Activated naive CD4-positive, alpha-beta T cell treated with anti-CD3 and anti-CD28 coated beads for 36 hours (primary cell): ENCODE measurements at places on chromosomes 12 and 14. TPM values are rescaled to one million over a fixed set of nuclear protein-coding genes. Genes with fewer than 3 reads are reported as not detected.
A peak's percentile ranks its signal among the peaks of the same experiment; 100 is the strongest.

DNA sequence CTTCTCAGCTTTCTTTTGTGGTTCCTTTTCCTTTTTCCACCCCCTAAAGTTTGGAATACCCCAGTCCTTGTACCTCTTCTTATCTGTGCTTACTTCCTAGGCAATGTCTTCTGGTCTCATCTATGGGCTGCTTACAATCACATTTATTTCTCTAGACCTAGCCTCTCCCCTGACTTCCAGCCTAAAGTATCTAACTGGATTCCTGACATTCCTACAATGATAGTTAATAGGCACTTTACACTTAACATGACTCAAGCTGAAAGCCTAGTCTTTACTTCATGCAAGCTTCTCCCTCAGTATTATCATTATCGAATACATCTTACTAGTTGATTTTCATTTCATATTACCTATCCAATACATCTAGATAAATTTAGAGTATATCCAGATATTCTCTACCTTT, 21.2 kb downstream of the CLECL1 start:
- no peak overlapping the region for H3K4me3 ChIP-seq
- no peak overlapping the region for H3K27ac ChIP-seq
- DNase-seq = no peak
- H3K36me3 ChIP-seq = no peaks in the 10 kb centered on the region
- no peaks in the 10 kb centered on the region for H3K27me3 ChIP-seq
- H3K4me1 ChIP-seq = peaks cover 40% of the 10 kb centered on the region

GRCh38 chr14:79437951-79438350, 773.4 kb downstream of the DIO2 start:
- no peak overlapping the region for H3K27ac ChIP-seq
- no peak for DNase-seq
- no peaks in the 10 kb centered on the region for H3K27me3 ChIP-seq
- no peaks in the 10 kb centered on the region for H3K4me1 ChIP-seq
- no peaks in the 10 kb centered on the region for H3K36me3 ChIP-seq

DNA sequence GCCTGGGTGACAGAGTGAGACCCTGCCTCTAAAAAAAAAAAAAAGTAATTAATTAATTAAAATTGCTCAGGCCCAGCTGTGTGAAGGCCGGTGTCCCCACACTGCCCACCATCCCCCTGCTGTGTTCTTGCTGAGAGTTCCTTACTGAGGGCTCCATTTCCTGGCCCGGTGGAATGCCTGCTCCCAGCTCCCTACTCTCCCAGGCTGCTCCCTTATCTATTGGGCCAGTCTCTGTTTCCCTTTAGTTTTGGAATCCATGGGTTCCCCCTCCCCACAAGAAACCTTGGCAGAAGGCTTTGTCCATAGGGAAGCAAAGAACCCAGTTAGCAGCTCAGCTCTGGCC, 19.0 kb downstream of the MLXIP start:
- H3K27ac ChIP-seq = peak overlapping the region; percentile 67
- H3K4me3 ChIP-seq = no peak overlapping the region
- peaks cover 4% of the 10 kb centered on the region for H3K36me3 ChIP-seq
- peaks cover 60% of the 10 kb centered on the region for H3K4me1 ChIP-seq
- no peak for DNase-seq

The ADIPOR2 gene
- 34.8 TPM for total RNA-seq

The CLEC1B gene
- not detected for total RNA-seq

DNA sequence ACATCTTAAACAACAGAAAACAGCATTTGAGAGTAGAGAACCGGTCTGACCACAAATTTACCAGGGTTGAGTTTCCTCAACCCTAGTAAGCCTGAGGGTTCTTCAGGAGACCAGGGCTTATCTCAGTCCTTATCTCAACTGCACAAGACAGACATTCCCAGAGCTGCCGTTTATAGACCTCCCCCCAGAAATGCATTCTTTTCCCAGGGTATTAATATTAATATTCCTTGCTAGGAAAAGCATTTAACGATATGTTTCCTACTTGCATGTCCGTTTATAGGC, 12.3 kb downstream of the TMEM117 start:
- H3K27me3 ChIP-seq = no peaks in the 10 kb centered on the region
- H3K4me1 ChIP-seq = no peaks in the 10 kb centered on the region
- peaks cover 26% of the 10 kb centered on the region for H3K36me3 ChIP-seq
- DNase-seq = no peak

GRCh38 chr14:22194664-22195063, 394.4 kb downstream of the DAD1 start:
- no peak overlapping the region for H3K27ac ChIP-seq
- DNase-seq = no peak
- no peaks in the 10 kb centered on the region for H3K4me1 ChIP-seq
- H3K27me3 ChIP-seq = no peaks in the 10 kb centered on the region
- no peak overlapping the region for H3K4me3 ChIP-seq
- H3K36me3 ChIP-seq = no peaks in the 10 kb centered on the region
